ENCODE measurements at places on chromosomes 6 and 20.

GRCh38 chr6:95935736-95936135, 80.0 kb upstream of the FUT9 start:
- DNase-seq = no peak

DNA sequence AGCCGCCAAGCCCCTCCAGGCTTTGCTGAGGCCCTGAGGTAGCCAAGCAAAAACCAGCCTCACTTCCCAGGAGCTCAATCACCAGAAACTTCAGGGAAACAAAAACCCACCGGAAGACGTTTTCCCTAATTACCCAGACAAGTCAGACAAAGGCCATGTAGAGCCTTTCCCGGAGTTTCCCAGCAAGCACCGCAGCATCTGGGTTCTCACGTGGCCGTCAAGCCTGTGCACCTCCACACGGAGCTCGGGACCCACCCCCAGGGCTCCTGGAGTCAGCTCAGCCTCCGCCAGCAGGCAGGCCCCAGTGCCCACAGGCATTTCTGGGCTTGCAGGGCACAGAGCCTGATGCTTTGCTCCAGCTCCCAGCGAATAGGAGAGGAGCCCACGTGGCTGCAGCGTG, 10.1 kb upstream of the MRGBP start:
- no peak for DNase-seq

DNA sequence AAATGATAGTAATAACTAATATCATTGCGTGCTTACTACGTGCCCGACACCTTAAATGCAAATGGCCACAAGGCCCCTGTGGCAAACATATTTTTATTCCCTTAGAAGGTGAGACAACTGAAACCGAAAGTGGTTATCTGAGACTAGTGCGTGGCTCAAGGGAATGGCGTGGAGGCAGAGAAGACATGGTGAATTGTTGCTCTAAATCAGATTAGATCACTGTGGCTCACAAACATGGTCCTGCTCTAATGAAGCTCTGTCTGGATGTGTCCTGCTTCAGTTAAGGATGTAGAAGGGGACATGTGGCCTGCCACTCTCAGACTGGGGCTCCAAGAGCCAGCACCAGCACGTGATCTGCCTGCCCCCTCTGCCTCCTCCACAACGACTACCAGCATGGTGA, 124.2 kb upstream of the GMDS start:
- no peak for DNase-seq

- DNase-seq = no peak
These were observed 777.9 kb downstream of the TENT5A start for GRCh38 chr6:80974579-80974978.

DNA sequence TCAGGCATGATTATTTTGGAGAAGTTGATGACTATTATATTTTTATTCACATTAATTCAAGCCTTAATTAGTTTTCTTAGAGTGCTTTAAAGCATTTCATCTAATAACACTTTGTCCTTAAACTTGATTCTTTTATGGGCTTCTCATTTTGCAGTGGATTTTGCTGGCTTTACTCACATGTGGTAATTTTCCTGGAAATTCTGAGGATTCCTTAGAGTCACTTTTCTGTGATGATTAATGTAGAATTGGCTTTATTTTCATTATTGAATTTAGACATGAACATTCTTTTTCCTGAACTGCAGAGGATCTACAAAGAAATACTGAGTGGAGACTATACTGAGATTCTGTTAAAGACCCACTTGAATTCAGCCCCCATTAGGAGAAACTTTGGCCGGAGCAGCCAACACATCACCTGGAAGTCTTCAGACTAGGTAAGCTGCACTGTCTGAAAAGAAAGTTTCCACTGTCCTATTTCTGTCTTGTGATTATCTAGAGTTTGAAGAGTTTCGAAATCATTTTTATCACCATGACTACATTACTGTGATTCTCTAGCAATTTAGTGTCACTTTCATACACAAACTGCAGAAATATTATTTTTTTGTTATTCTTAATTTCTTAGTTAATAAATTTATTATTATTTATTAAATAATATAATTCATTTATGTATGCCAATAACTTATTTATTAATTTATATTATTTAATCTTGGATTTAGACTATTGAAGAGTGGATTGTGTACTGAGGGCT, 1.9 kb downstream of the RFPL4B start:
- DNase-seq = no peak

- no peak for DNase-seq
These were observed 235.3 kb downstream of the BTBD3 start for GRCh38 chr20:12152996-12153395.

- DNase-seq = no peak
These were observed 80.2 kb upstream of the OPRM1 start for GRCh38 chr6:153958860-153959259.

GRCh38 chr20:20366551-20366875, 1.4 kb upstream of the INSM1 start:
- DNase-seq = peak; percentile 85

DNA sequence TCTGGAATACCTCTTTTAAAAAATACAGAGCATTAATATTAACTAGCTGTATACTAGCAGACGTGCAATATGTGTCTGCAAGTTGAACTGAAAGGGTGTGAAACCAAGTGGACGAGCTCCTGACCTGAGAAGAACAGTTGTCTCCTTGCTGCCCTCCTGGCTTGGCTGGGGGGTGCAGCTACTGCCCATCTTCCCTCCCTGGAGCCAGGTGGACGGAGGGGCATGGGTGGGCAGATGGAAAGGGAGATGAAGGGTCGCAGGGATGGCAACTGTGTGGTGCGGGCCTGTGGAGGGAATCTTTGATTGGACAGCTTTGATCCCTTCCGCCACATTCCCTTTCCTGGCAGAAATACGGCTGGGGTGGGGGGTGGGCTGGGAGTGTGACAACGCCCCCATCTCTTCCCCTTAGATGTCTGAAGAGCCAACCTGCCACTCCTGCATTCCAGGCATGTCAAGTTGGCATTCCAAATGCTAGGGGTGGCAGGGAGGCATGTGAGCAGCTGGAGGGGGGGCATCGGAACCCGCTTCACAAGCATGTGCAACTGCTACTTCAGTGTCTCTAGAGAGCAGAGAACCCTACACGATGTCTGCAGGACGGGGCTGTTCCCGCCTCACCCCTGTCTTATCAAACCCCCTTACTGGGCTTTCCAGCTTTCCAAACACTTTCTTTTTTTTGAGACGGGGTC, 37.3 kb downstream of the SRSF3 start:
- DNase-seq = no peak

DNA sequence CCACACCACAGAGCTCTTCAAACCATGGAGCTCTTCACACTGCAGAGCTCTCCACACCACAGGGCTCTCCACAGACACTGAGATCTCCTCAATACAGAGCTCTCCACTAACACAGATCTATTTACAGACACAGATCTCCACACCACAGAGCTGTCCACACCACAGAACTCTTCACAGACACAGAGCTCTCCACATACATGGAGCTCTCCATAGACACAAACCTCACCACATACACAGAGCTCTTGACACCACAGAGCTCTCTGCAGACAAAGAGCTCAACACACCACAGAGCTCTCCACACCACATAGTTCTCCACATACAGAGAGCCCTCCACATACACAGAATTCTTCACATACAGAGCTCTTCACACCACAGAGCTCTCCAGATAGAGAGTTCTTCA, 53.0 kb downstream of the ERMARD start:
- DNase-seq = no peak

GRCh38 chr6:155187106-155187505, 76.7 kb upstream of the CLDN20 start:
- DNase-seq = no peak

- no peak for DNase-seq
These were observed 48.0 kb downstream of the ADTRP start for GRCh38 chr6:11730641-11731040.

GRCh38 chr6:13760307-13761304, 49.0 kb upstream of the RANBP9 start:
- DNase-seq = no peak

GRCh38 chr20:36070451-36070850, 84.1 kb upstream of the EPB41L1 start:
- DNase-seq = no peak

- no peak for DNase-seq
These were observed 140.4 kb downstream of the DTNBP1 start for GRCh38 chr6:15522427-15522826.

- no peak for DNase-seq
These were observed 49.0 kb upstream of the HIVEP2 start for GRCh38 chr6:142993977-142994376.

DNA sequence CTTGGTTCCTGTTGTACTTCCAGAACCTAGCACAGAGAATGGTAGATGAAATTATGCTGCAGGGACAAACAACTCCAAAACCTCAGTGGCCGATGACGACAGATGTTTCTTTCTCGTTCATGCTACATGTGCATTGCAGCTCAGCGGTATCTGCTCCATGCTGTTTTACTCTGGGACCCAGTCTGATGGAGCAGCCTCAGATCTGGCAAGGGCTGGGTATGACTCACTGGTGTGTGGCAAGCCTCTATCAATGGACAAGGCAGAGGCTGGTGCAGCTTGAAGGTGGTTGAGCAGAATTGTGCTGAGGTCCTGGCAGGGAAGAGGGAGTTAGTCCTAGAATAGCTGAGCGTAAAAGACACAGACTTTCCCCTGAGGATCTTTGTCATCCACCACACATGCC, 10.3 kb upstream of the BLCAP start:
- DNase-seq = no peak

GRCh38 chr6:37548067-37548674, 48.5 kb upstream of the CCDC167 start:
- no peak for DNase-seq

- no peak for DNase-seq
These were observed 466.0 kb downstream of the GJA1 start for GRCh38 chr6:121901432-121901831.

DNA sequence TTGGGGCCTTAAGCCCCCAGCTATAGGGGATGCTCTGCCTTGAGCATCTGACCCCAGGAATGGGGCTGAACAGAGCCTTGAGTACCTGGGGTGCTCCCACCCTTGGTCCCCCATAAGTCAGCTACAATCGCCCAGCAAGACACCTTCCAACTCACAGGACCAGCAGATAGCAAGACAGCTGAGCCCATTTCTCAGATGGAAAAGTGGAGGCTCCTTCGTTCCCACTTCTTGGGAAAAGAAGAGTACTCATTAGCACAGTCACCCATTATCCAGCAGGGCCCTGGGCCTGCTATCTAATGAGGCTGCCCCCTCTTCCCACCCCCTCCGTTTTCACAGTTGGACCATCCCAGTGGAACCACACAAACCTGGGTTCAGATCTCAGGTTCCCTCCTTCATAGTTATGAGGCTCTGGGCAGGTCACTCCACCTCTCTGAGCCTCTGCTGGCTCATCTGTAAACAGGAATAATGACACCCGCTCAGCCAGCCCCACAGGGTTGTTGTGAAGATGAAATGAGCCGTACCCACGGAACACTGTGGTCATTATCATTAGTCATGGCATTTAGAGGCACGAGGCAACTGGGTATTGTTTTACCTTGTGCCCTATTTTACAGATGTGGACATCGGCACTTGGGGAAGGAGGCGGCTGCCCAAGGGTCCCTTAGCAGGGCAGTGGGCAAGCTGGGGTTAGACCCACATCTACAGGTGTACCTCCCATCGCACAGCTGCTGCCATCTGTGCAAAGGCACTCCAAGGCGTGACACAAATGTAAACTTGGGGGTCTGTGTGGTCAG, 4.5 kb downstream of the LPIN3 start:
- no peak for DNase-seq

GRCh38 chr6:33405386-33405940, 5.4 kb upstream of the PHF1 start:
- no peak for DNase-seq

- DNase-seq = no peak
These were observed 813.7 kb downstream of the KIF16B start for GRCh38 chr20:15759594-15759993.

DNA sequence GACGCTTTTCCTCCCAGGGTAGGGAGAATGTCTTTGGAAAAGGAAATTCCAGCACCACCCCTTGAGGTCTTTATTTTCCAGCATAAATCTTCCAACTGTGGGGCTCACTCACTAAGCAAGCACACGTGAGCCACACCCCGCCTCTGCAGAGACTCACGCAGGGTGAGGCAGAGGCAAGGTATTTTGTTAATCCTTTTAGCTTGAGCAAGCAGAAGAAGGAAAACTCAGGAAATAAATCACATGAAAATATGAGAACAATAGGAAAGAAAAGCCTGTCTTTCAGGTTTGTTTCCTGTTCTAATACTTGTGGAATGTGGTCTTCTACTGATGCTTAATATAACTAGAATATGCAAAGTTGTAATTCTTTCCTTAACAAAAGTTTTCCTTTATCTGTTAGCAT, 4.1 kb upstream of the PHACTR2 start:
- DNase-seq = no peak

- DNase-seq = no peak
These were observed 199.0 kb downstream of the SOD2 start for GRCh38 chr6:159493898-159494585.

GRCh38 chr20:19913927-19914614, 103.1 kb upstream of the NAA20 start:
- DNase-seq = no peak

DNA sequence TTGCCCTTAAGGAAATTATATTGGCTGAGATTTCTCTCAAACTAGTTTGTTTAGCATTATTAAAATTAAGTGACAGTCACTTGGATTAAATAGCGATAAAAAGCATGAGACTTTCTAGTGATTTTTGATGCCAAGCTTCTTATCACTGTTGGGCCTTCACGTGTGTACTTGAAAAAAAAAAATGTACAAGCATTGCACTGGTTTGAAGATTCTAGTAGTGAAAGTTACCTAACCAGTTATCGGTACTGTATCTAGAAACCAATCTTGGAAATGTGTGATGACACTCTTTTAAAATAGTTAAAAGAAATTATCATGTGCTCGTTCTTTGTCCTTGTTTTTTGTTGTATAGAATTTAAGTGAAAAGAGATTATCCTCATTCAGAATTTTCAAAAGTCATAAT, 102.1 kb downstream of the SCAF8 start:
- no peak for DNase-seq

DNA sequence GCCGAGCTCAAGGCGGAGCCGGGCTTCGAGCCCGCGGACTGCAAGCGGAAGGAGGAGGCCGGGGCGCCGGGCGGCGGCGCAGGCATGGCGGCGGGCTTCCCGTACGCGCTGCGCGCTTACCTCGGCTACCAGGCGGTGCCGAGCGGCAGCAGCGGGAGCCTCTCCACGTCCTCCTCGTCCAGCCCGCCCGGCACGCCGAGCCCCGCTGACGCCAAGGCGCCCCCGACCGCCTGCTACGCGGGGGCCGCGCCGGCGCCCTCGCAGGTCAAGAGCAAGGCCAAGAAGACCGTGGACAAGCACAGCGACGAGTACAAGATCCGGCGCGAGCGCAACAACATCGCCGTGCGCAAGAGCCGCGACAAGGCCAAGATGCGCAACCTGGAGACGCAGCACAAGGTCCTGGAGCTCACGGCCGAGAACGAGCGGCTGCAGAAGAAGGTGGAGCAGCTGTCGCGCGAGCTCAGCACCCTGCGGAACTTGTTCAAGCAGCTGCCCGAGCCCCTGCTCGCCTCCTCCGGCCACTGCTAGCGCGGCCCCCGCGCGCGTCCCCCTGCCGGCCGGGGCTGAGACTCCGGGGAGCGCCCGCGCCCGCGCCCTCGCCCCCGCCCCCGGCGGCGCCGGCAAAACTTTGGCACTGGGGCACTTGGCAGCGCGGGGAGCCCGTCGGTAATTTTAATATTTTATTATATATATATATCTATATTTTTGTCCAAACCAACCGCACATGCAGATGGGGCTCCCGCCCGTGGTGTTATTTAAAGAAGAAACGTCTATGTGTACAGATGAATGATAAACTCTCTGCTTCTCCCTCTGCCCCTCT, 1.1 kb downstream of the CEBPB start:
- peak; percentile 28 for DNase-seq

- DNase-seq = no peak
These were observed 118.9 kb upstream of the SMLR1 start for GRCh38 chr6:130708338-130708737.

Measured in NCI-H1092 (cell line).